Stimulated activated CD4-positive, alpha-beta T cell treated with anti-CD3 and anti-CD28 coated beads, TNF-alpha, amount 100 ng/mL, for 4 hours (primary cell): ENCODE measurements at places on chromosomes 6 and 20.
A peak's percentile ranks its signal among the peaks of the same experiment; 100 is the strongest.

- no peak for DNase-seq
These were observed 61.1 kb upstream of the ZFP64 start for GRCh38 chr20:52252664-52253063.

DNA sequence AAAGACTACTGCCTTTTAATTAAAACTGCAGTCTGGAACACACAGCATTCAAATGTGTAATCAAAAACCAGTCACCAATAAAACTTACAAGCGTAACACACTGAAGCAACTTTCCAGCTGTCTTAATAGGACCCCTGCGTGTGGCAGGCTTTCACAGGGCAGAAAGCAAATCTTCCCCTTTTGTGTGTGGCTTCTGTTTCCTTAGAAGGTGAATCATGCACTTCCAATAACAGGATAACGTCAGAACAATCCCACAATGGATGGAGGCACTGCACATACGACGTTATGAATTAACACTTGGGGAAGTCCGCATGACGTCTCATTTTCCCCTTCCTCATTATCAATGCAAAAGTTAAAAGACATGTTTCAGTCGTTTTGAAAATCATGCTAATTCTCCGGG lies 44.8 kb downstream of the INSM1 start:
- no peak for DNase-seq

DNA sequence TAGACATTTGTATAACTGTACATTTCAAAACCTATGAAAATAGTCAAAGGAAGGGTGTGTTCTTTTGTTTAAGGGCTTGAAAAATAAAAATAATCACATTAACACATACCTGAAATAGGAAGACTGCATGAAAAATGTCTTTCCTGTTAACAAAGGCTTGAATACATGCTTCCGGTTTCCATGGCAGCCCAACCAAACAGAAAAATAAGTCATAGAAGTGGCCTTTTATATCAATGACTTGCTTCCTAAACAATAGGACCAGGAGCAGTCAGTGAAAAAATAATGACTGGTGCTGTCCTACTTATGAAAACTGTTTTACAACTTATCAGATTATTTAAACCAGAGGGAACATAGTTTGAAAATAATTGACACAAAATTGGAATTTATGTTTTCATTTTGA lies 412.6 kb upstream of the PLCB4 start:
- no peak for DNase-seq

DNA sequence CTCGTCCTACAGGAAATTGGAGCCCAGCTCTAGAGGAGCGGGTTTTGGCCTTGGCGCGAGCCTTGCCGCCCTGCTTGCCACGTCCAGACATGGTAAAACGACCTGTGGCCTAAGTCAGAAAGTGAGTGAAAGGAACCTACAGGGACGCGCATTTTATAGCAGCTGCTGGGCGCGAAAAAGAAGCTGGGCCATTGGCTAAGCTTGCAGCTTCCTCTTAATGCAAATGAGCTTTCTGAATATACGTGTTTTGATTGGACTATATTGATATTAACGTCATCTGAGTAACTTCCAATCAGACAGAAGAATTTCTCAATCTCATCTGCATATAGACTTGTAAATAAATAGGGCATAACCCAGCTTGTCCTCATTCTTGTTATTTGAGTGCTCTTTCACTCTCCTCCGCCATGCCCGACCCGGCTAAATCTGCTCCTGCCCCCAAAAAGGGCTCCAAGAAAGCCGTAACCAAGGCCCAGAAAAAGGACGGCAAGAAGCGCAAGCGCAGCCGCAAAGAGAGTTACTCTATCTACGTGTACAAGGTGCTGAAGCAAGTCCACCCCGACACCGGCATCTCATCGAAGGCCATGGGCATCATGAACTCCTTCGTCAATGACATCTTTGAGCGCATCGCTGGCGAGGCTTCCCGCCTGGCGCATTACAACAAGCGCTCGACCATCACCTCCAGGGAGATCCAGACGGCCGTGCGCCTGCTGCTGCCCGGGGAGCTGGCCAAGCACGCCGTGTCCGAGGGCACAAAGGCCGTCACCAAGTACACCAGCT lies 18.9 kb downstream of the OR2B2 start:
- peak; percentile 66 for DNase-seq

GRCh38 chr6:12064538-12065071 lies 52.5 kb downstream of the HIVEP1 start:
- no peak for DNase-seq

DNA sequence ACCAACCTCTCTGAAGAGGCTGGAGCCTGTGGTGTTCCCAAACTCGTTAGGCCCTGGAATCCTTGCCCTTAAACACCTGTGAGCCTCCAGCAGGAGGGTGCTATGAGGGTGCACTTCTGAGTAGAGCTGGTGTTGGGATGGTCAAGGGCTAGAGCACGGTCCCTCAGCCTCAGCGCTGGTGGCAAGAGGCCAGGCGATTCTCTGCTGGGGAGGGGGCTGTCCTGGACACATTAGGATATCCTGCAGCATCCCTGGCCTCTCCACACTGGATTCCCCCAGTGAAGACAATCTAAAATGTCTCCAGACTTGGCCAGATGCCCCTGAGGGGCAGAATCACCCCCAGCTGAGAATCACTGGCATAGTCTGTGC lies 157.8 kb downstream of the SYCP2 start:
- no peak for DNase-seq

GRCh38 chr20:51403466-51404220 lies 138.9 kb downstream of the NFATC2 start:
- DNase-seq, result no peak

GRCh38 chr20:1945134-1945618 lies 48.7 kb downstream of the PDYN start:
- no peak for DNase-seq

DNA sequence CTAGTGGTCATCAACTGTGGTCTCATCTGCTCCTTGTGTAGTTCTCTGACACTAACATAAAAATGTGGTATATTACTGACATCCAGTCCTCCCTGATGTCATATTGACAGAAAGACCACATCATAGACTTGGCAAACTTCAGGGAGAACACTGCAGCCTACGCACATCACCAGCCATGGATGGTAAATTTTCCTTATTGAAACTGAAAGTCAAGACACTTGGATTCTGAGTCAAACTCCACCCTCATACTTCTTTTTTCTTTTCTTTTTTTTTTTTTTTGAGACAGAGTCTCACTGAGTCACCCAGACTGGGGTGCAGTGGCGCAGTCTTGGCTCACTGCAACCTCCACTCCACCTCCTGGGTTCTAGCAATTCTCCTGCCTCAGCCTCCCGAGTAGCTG lies 25.4 kb downstream of the NDRG3 start:
- no peak for DNase-seq

- no peak for DNase-seq
These were observed 22.3 kb upstream of the LAMP5 start for GRCh38 chr20:9492067-9492466.

DNA sequence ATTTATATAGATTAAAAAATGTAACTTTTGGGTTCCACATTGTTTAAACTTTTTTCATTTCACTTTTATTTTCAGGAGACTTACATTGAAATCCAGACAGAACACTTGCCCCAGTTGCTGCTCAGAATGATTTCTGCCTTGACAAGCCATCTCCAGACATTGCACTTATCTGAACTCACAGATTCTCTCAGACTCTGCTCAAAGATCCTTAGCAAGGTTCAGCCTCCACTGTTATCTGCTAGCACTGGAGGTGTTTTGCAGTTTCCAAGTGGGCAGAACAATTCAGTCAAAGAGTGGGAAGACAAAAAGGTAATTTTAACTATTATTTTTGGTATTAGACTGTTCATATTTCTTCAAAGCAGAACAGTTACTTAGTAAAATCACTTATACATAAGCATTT lies 58.0 kb downstream of the DOP1A start:
- DNase-seq, result no peak

DNA sequence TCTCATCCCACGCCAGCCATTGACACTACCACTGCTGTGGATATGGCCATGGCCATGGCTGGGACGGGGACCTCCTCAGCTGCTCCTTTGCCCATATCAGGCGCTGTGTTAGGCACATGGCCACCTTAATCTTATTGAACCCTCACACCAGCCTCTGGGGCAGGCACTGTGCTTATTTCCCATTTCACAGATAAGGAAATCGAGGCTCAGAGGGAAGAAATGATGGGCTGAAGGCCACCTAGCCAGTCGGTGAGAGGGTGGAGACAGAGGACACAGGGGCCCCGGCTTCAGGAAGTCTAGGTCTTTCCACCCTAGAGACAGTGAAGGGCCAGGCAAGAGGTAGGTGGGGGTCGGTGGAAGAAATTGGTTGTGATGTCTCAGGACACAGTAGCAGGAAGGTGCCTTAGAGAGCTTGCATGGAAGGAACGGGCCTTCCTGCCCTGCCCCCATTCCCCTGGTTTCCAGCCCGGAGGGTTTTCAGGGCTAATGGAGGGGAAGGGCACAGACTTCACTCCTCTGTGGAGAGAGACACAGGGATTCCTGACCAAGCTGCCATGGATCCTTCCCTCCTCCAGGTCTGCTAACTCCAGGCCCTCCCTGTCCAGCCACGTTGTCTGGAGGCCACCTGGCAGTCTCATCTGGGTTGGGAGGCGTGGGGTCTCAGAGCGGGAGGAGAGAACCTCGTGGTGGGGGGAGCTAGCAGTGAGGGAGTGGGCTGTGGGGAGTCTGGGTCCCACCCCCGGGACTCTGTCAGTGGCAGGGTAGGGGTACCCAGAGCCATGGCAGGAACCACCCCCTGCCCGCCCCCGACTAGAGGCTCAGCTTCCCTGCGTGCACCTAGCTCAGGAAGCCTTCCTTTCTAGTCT lies 120.4 kb downstream of the VEGFA start:
- no peak for DNase-seq

GRCh38 chr20:50589548-50590347 lies 79.6 kb downstream of the PTPN1 start:
- no peak for DNase-seq

DNA sequence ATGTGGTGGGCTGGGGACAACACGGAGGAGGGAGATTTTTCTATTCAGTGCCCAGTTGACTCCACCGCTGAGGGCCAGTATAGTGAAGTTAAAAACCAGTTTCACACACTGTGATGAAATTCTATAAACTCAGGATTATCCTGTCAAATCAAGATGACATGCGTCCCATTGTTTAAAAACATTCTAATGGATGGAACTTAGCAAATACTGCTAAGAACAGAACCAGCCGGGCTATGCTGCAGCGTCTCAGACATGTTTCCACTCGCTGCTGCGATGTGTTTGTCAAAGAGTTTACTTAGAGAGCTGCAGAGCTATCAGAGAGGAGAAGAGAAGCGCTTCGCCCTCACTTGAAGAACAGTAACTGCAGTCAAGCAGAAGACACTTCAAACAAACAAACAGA lies 212.6 kb upstream of the FOXQ1 start:
- DNase-seq, result no peak

DNA sequence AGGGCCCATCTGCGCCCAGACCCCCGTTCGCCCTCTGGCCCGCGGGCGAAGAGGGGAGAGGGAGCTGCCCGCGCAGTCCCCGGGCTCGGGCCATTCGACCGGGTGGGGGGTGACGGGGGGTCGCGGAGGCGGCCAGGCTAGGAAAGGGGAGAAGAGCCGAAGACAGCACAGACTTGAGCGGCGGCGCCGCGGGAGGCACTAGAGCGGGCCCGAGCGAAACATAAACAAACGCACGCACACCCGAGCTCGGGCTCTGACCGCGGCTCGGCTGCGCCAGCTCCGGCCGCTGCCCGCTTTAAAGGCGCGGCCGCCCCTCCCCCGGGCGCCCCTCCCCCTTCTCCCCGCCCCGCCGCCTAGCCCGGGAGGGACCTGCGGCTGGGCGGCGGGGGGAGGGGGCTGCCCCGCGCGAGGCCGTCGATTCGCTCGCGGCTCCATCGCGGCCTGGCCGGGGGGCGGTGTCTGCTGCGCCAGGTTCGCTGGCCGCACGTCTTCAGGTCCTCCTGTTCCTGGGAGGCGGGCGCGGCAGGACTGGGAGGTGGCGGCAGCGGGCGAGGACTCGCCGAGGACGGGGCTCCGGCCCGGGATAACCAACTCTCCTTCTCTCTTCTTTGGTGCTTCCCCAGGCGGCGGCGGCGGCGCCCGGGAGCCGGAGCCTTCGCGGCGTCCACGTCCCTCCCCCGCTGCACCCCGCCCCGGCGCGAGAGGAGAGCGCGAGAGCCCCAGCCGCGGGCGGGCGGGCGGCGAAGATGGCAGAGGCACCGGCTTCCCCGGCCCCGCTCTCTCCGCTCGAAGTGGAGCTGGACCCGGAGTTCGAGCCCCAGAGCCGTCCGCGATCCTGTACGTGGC lies at the start of gene FOXO3:
TSS of gene FOXO3 (plus strand) at position 455 of the 846 bp plus-strand sequence. CDS start at position 747, 292 bp downstream.
- peak; percentile 29 for DNase-seq

- DNase-seq, result no peak
These were observed 30.8 kb downstream of the LAMA5 start for GRCh38 chr20:62336329-62336728.

DNA sequence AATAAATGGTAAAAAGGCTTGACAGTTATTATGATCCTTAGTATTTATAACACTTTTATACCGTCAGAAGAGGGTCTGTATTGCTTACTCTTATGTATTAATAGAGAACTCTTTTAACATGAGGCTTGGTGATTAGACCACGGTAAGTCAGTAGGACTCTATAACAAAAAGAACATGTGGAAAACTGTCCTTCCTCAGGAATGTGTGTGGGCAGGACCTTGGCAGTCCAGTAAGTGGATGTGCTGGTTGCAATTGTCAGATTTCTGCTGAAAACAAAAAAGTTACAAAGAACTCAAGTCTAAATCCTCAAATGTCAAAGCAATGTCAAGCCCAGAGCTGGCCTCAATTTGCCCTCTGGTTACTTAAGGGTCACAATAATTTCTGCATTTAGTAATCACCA lies 81.1 kb downstream of the PLCG1 start:
- no peak for DNase-seq

- no peak for DNase-seq
These were observed 440.0 kb upstream of the NOX3 start for GRCh38 chr6:155895641-155896040.

GRCh38 chr6:44737829-44738528 lies 350.5 kb downstream of the CDC5L start:
- no peak for DNase-seq

GRCh38 chr6:68975816-68976215 lies 340.7 kb downstream of the ADGRB3 start:
- no peak for DNase-seq

- no peak for DNase-seq
These were observed 10.6 kb upstream of the BAK1 start for GRCh38 chr6:33590531-33591198.

GRCh38 chr6:100451577-100451976 lies 13.1 kb downstream of the SIM1 start:
- no peak for DNase-seq

DNA sequence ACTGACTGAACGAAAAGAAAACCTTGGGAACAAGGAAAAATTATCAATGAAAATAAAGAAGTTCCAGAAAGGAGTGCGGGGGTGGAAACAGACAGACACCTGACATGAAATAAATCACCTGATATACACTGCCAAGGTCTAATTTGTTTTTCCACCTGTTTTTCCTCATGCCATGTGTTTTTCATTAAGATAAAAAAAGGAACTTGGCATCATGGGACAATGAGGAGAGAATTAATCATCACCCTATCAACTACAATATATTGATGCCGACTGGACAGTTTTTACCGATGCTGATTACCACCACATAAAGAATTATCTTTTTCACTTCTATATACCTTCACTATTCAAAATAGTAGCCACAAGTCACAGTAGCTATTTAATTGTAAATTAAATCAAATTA lies 233.2 kb downstream of the ARHGAP18 start:
- no peak for DNase-seq

GRCh38 chr20:17955302-17955701 lies 13.3 kb downstream of the SNX5 start:
- DNase-seq, result no peak

GRCh38 chr6:23566418-23566817 lies 559.6 kb upstream of the NRSN1 start:
- no peak for DNase-seq

- DNase-seq, result no peak
These were observed 87.6 kb upstream of the FRMD1 start for GRCh38 chr6:168166627-168167026.
